Upper lobe of right lung (tissue), 1 donor: ENCODE measurements at places on chromosomes 13 and 19.

DNA sequence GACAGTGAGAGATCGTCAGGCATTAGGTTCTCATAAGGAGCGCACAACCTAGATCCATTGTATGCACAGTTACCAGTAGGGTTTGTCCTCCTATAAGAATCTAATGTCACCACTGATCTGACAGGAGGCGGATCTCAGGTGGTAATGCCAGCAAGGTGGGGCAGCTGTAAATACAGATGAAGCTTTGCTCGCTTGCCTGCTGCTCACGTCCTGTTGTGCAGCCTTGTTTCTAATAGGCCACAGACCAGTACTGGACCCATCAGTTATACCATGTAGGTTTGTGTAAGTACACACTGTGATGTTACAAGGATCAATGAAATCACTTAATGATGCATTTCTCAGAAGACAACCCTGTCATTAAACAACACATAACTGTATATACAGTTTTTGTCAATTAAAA is 23.5 kb downstream of the VWA8 start:
- DNase-seq: no peak

GRCh38 chr13:71785361-71785760 is 81.6 kb downstream of the DACH1 start:
- DNase-seq: no peak

DNA sequence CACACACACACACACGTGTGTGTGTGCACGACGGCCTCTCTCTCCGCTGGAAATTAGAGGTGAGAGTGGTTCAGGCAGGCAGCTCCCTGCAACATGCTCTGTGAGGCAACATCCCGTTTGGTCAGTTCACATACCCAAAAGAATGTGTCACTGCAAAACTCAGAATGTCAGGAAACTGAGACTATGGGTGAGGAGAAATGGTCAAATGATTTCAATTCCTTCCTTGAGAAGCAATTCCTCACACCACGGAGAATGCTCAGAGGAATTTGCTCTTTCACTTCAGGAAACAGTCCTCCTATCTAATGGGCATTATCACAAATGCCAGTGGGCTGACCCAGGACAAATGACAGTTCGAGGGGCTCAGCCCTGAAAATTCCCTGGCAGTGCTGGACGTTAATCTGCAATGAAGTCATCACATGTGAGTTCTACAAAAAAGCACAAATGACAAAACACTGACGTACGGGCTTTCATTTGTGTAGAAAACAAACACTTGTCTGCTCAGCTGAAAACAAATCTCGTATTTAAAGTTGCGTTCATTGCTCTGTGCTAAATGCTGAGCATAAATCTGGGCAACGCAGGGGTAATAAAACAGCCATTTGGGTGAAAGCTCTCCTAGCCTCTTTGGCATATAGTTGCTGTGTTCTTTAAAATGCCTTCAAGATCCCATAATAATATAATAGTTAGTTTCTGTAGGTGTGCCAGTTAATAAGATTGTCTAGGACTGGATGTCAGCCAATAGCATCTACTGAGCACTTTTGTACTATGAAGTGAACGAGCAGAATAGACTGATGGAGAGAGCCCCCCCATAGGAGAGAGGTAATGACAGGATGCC is 18.6 kb upstream of the LATS2 start:
- DNase-seq: no peak

GRCh38 chr13:95800436-95800835 is 123.5 kb downstream of the DNAJC3 start:
- no peak for DNase-seq

- DNase-seq: no peak
Observed at GRCh38 chr13:109968876-109969577, 182.6 kb upstream of the IRS2 start.
